Activated CD4-positive, alpha-beta T cell treated with anti-CD3 and anti-CD28 coated beads, Interleukin-2, amount 10 ng/mL, durations not matched to agents 24 days and 14 days (primary cell): ENCODE measurements at places on chromosomes 11 and 22. TPM values are rescaled to one million over a fixed set of nuclear protein-coding genes. Genes with fewer than 3 reads are reported as not detected.

- peak; percentile 92 for DNase-seq
Measured at GRCh38 chr22:28009272-28009827, 90.3 kb upstream of the PITPNB start.

KCNJ5 gene
- total RNA-seq, result not detected in 2 replicates

DNA sequence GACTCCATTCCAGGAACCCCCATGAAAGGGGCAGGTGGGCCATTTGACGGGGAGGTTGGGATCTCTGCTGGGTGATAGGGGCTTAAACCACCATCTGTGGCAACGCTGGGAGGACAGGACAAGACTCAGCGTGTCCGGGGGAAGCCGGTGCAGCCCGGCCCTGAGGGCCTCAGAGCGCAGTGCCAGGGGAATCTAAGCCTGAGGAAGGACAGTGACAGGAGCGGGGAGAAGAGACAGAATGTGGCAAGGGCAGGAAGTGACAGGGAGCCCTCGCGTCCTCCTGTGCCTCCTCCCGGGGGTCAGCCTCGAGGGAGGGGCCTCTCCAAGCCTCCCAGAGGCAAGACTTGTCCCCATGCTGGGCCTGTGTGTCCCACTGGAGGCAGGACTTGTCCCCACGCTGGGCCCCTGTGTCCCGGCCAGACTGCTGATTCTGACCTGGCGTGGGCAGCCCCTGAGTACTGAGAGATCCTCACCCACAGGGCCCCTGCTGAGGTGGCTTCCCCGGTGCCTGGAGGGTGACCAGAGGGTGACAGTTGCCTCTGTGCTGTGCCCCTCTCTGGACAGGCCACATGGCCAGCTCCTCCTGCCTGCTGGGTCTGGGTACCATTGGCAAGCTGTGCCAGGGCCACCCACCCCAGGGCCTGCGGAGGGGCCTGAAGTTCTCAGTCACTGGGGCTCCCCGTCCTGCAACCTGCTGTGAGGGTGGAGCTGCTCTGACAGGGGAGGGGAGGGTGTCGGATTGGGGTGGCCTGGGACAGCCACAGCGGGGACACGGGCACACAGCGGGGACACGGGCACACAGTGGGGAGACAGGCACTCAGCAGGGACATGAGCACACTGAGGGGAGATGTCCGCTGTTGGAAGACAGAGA is 676.2 kb downstream of the BRD1 start:
- no peak for DNase-seq

DNA sequence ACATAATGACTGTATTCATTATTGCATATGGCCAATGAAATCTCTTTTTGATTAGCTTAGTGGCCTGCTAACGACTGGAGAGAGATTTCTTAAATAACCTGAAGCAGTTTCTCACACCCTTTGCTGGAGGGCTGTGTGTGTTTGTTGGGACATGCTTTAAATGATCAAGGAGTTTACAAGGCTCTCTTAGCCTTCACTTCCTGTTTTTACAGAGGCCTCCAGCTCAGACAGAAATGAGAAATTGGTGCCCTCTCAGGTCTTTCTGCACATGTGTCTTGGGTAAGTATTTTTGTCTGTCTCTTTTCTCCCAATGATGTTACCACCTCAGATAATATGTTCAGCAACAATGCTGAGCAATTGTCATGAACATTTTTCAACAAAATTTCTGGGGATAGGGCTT is 884.4 kb upstream of the CNTN5 start:
- DNase-seq, result no peak

GRCh38 chr11:81573367-81573766 is 1160.3 kb downstream of the FAM181B start:
- DNase-seq, result no peak
